Fibroblast of skin of back (primary cell): ENCODE measurements at places on chromosomes 12 and 14.

DNA sequence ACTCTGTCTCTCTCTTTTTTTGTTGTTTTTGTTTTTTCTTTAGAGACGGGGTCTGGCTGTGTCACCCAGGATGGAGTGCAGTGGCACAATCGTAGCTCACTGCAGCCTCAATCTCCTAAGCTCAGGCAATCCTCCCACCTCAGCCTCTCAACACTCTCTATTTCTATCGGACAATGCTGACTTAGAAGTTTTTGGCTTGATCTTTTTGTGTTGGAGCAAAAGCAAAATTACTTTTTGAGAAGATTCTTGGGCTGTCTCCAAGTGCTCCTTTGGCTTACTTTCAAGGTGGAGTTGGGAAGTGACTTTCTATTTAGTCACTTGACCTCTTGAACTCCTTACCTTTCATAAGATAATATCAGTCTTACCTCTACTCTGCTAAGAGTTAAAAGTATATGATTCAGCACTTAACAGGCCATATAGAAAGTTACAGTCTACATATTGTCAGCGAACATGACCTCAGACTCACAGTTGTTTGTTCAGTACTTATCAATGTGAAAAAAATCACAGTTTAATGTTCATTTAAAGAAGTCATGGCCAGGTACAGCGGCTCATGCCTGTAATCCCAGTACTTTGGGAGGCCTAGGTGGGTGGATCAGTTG, 15.4 kb upstream of the MIA2 start:
- DNase-seq = no peak

DNA sequence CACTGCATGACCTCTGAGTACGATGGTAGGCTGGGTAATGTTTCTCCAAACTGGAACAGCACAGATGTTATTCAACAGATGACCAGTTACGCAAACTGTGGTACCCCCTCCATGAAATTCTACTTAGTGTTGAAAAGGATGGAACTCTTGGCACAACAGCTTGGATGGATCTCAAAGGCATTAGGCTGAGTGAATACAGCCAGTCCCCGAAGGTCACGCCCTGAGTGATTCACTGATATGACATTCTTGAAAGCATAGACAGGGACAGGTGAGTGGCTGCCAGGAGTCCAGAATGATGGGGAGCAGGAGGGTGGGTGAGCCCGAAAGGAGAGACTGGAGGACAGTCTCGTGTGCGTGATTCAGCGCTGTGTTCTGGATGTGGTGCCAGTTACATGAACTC, 187.5 kb upstream of the TMEM132C start:
- DNase-seq = no peak

- DNase-seq = no peak
Measured at GRCh38 chr12:120887253-120888043, 16.7 kb downstream of the SPPL3 start.

DNA sequence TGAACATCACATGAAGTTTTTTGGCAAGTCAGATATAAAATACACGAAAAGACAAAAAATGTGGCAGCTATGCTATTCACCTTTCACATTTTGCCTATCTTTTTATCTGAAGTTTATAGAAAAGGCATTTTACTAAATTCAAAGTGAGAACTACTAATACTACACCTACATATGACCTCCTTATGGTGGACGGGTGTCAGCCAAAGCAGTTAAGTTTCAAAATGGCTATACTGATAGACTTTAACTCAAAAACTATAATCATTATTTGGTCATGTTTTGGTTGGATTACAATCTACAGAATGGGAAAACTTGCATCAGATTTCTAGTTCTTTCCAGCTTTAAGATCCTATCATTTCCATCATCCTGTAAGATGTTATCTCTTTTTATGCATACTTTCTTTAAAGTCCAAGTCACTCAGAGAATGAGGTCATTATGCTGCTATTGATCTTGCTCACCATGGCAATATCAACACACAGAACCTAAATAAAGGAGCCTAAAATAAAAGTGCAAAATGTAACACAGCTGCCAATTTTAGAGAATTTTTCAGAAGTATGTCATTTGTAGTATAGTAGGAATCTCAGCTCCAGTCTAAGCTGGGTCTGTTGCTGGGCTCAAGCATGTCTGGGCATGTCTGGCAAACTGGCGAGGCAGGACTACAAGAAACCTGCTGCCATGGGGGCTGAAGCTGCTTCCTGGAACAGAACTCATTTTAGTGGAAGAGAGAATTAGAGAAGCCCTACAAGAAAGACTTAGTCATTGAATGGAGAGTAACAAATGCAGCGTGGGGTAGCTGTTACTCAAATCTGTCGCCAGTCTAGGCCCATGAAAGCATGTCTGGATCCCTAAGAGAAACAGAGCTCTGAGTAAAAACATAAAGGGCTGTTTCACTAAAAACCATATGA, 7.6 kb upstream of the AEBP2 start:
- DNase-seq = peak; percentile 86

DNA sequence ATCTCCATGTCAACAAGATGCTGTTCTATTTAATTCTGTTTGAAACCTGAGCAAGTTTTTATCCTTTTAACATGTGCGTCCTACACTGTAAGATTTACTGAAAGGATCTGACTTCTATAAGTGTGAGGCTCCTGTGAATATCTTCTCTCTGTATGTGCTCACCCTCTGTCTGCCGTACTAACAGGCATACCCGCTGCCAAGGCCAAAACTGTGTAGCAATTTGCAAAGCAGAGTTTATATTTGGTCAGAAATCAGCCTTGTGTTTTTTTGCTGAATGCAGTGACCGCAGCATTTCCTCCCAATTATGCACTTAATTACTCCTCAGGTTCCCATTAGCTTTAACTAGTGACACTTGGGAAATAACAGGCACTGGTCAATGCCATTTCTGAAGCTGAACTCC, 12.3 kb downstream of the CHST11 start:
- DNase-seq = no peak

DNA sequence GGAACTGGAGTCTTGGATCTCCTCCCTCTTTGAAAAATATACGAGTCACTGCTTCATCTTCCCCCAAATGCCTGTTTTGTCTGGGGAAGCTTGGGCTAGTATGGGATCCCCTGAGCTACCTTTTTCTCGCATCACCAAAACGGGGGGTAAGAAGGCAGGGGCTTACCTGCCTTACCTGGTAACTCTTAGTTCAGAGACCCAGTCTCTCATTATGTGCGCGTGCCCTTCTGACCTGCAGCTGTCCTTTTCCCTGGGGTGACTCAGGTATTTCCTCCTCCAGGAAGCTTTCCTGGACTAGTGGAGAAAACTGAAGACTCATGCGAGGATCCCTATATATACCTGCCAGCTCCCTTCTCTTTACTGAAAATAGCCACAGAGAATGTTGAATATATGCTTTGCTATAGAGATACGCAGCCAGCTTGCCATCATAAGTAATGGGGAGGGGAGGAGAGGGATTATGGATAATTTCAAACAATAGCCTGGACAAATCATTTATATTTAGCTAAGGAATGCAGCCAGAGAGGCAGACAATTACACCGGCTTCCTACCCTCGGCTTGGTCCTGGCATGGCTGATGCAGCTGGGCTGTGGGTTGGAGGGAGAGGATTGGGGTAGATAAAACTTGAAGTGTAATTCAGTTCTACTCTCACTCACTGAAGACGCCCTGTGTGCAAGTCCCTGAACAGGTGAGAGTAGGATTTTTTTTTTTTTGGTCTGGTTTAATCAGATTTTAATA, 1.1 kb downstream of the TSPAN9 start:
- DNase-seq = no peak

DNA sequence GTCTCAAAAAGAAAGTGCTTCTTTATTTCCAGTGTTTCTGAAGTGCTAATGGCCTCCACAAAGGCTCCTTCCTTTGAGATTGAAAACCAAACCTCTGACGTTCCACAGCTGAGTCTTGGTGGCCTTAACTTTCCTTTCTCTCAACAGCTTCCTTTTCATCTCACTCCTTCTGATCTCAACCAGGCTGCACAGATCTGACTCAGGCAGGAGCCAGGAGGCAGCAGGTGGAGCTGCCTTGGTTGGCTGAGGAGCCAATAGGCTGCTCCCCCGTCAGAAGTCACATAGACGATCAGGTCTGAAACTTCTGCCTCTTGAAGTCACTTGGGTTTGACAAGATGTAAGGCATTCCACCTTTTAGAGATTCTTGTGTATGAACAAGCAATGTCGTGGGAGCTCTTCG, 9.1 kb upstream of the KCNA5 start:
- no peak for DNase-seq

GRCh38 chr12:54977857-54978256, 6.7 kb downstream of the TESPA1 start:
- no peak for DNase-seq

DNA sequence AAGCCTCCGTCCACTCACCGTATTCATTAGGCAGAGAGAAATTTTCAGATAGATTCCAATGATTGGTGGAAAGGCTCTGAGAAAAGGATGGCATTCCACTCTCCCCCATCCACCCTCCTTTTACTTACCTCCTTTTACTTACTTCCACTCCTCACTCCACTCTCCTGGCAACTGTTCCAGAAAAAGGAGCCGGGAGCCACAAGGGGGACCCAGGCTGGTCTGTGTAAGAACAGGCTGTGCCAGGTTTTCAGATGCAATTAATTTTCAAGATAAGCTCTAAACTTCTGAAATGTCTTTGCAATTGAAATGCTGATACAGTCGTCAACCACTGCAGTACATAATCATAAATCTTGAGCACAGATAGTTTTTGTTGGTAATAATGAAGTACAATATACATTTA, 248.8 kb downstream of the ANO6 start:
- DNase-seq = no peak
